ENCODE measurements at places on chromosomes 12 and 14.

- DNase-seq = no peak
Measured at GRCh38 chr14:70642303-70643235, 853 bp downstream of the TTC9 start.

DNA sequence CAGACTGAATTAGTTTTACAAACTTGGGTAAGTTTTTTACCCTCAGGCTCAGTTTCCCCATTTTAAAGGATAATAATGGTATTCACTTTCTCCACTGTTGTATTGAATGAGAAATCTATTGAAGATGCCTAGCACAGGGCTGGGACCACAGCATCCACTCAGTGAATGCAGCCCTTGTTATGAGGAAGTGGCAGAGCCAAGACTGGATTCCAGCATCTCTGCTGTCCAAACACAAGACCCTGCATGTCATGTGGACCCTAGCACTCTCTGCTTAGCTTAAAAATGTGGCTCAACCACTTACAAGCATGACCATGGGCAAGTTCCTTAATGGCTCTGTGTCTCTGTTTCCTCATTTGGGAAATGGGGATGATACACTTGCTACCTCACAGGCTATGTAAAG, 24.1 kb upstream of the TRIM9 start:
- no peak for DNase-seq

- no peak for DNase-seq
Measured at GRCh38 chr12:5960783-5961182, 15.7 kb upstream of the ANO2 start.

DNA sequence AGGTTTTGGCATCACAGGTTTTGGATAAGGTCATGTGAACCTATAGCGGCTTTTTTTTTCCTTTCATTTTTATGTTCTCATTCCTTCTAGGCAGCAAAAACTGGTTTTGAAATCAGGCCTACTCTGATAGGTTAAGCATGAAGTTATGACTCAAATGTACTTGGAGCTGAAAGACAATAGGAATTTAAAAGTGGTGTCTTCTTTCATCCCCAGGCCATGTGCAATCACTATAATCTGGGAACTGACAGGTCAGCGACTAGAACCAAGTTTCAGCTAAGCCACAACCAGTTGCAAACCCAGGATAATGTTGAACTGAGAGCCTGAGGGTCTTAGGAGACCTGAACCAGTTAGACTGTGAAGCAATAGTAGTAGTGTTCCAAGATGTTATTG, 74.3 kb downstream of the ANO6 start:
- no peak for DNase-seq

DNA sequence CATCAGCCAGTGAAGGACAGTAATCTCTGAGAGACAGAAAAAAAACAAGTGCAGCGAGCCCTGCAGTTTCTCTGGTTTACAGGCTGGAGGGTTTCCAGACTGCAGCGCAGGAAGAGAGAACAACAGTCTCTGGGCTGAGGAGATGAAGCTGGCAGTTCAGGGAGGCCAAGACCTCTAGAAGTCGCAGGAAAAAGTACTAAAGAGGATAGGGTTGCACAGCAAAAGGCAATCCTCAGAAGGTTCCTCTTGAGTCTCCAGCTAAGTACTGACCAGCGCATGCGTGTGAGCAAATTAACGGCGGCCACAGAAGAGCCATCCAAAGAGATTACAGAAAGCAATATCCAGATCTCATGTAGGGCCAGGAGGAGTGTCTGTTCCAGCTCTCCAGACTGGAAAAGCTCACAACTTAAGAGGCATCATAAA, 12.2 kb upstream of the CCDC60 start:
- DNase-seq = no peak

GRCh38 chr14:21405097-21405496, 21.3 kb upstream of the SUPT16H start:
- DNase-seq = no peak

- no peak for DNase-seq
Measured at GRCh38 chr12:67772267-67773169, 124.0 kb downstream of the DYRK2 start.

GRCh38 chr12:1632702-1633101, 3.7 kb downstream of the WNT5B start:
- no peak for DNase-seq

- DNase-seq = peak; percentile 25
Measured at GRCh38 chr12:30794591-30795409, 40.0 kb upstream of the CAPRIN2 start.

DNA sequence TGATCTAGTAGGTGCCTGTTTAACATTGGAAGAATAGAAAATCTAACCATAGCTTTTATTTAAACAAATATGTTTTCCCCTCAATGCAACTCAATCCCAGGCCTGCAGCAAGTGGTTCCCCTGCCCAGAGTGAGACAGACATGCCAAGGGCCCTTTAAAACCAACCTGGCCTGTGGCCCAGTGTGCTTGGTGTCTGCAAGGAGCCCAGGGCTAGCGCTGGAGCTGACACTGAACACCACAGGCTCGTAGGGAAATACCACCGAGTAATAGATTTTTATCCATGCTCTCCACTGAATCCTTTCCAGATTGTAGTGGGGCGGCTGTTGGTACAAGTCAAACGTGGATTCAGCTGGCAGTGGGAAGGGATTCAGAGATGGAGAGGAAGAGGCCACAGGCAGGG, 95.6 kb upstream of the NRXN3 start:
- no peak for DNase-seq

- no peak for DNase-seq
Measured at GRCh38 chr14:80152166-80152565, 59.1 kb downstream of the DIO2 start.

- no peak for DNase-seq
Measured at GRCh38 chr12:66341126-66341525, 38.8 kb downstream of the HELB start.

DNA sequence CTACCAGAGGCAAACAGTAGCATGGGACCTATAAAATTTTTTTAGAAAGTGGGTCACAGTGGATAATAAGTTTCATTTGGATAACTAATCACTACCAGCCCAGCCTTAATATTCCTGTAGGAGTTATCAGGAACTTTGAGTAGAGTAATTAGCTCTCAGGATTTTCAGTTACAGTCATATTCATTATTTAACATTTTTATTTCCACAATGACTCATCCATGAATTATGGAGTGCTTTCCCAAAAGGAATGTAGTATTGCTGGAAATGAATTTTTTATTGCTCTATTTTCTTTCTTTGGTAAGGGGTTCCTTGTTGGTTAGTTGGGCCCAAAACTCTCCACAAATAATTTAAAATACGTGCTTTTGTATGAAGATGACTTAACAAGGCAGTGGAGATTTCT, 53.7 kb downstream of the ERC1 start:
- DNase-seq = no peak

GRCh38 chr14:104157016-104157928, 18.9 kb downstream of the KIF26A start:
- no peak for DNase-seq

DNA sequence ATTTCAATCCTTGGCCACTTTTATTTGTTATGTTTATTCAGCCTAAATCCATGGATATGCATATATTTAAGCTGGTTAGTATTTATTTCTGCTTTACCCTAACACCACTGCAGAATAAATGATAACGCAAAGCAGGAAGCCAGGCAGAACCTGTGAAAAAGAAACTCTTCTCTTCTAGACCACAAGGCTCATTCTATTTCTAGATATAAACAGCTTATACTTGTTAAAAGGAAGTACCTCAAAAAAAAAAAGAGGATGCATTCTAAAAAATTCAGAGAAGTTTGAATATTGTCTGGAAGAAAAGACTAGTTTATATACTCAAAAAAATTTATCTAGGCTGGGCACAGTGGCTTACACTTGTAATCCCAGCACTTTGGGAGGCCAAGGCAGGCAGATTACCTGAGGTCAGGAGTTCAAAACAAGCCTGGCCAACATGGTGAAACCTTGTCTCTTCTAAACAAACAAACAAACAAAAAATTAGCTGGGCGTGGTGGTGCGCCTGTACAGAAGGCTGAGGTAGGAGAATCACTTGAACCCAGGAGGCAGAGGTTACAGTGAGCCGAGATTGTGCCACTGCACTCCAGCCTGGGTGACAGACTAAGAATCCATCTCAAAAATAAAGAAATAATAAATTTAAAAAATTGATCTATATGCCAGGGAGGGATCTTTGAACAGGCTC, 55.8 kb downstream of the GALNT4 start:
- DNase-seq = peak; percentile 64

GRCh38 chr14:49945448-49946319, 52.8 kb downstream of the ARF6 start:
- DNase-seq = no peak

Data from activated CD4-positive, alpha-beta T cell treated with anti-CD3 and anti-CD28 coated beads, Interleukin-2, Interleukin-4, amounts not matched to agents 100 ng/mL and 50 ng/mL, durations not matched to agents 16 hours and 8 hours (primary cell).